Hepatocyte (in vitro differentiated cells): ENCODE measurements at places on chromosomes 7 and 10.

DNA sequence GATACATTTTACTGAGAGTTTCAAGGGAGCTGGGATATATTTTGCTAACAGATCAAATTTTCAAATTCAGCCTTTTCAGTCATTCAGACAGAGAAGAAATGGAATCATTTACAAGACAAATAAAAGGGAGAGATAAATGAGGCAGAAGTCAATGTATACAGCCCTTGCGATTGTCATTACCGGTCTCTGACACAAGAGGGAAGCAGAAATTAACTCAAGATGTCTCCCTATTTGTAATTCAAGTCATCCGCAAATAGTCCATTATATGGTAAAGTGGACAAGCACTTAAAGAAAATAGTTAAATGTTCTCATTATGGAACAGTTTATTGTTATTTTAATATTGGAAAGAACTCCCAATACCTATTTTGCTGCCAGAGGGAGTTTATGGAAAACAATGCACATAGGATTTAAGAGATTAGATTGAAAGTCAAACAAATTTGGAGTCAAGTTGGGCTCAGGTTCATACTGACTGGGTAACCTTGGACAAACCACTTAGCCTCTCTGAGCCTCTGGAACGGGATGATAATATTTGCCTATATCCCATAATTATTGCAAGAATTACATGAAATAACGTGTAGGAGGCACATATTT, 89.3 kb upstream of the PRKCQ start:
- DNase-seq, result peak; percentile 63

DNA sequence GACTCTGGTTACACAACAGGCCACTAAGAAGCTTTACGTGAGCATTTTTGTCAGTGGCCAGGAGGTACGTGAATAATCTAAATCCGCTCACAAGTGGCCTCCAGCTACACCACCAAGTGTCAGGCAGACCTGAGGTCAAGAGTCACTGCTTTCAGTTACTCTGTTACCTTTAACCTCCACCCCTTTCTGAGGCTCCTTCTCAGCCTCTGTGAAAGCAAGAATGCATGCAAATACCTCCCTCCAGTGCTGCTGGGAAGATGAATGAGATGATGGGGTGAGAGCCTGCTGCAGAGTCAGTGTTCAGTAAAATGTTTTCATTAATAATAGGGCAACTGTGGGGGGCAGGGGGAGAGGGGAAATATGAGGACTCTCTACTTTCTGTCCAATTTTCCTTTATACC, 11.2 kb downstream of the DDC start:
- DNase-seq, result no peak

DNA sequence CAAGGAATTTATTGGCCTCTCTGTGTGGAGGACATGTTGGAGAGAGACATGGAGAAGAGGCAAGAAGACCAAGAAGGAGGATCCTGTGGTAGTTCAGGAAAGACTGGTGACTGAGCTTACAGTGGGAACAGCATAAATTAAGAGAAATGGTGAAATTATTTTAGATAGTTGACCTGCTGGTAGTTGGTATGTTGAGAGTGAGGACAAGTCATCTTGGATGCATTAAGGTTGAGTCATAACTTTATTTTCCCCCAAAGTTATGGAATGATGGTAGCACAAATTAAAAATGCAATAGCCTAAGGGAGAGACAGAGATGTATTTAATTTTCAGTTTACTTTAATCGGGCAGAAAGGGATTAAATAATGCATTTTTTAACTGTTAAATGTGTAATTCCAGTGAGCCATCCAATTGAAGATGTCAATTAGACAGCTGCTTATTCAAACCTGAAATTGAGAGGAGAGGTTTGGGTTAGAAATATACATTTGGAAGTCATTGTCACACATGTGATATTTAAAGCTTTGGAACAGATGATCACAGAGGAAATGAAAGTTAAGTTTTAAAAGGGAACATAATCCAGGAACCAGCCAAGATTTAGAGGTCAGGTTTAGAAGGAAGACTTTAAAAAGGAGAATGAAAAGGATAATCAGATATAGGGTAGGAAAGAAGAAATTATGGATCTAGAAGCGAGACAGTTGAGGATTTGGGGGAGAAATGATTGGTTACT, 80.6 kb downstream of the DGKB start:
- no peak for DNase-seq

GRCh38 chr10:14552015-14552414, 221.3 kb upstream of the FRMD4A start:
- DNase-seq, result no peak

GRCh38 chr10:17647326-17647725, 3.4 kb downstream of the STAM start:
- no peak for DNase-seq

- no peak for DNase-seq
Measured at GRCh38 chr10:98213740-98214139, 54.3 kb downstream of the LOXL4 start.

DNA sequence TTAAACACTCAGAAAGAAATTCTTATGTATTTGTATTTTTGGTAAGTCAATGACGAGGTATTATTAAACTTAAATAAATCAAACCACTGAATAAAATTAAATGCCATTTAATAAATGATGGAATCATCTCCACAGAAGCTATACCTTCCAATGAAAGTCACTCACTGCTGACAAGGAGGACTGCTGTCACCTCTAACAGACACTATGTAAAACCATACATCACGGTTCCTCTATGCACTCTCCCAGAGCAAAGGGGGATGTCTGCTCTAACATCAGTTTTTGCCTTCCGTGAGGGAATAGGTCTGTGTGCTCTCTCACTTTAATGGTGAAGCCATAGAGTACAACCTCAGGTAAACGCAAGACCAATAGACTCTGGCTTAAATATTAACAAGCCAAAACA, 99.7 kb upstream of the DDC start:
- no peak for DNase-seq

- DNase-seq, result peak; percentile 19
Measured at GRCh38 chr10:29908962-29909361, 150.4 kb downstream of the JCAD start.

GRCh38 chr7:12403287-12404181, at the start of gene VWDE:
TSS of gene VWDE (minus strand) at chr7:12403865. CDS start at chr7:12403716, 149 bp downstream.
- peak; percentile 55 for DNase-seq

GRCh38 chr10:43237631-43238446, 29.0 kb downstream of the RASGEF1A start:
- no peak for DNase-seq
